ENCODE measurements at places on chromosomes 5 and 9.
A peak's percentile ranks its signal among the peaks of the same experiment; 100 is the strongest.

- no peak for ATAC-seq
These were observed 16.4 kb upstream of the ARSB start for GRCh38 chr5:79001471-79001870.

GRCh38 chr5:154518438-154518867 is 40.4 kb upstream of the HAND1 start:
- ATAC-seq = peak; percentile 9

- ATAC-seq = no peak
These were observed 195.3 kb upstream of the RFX3 start for GRCh38 chr9:3721096-3721495.

DNA sequence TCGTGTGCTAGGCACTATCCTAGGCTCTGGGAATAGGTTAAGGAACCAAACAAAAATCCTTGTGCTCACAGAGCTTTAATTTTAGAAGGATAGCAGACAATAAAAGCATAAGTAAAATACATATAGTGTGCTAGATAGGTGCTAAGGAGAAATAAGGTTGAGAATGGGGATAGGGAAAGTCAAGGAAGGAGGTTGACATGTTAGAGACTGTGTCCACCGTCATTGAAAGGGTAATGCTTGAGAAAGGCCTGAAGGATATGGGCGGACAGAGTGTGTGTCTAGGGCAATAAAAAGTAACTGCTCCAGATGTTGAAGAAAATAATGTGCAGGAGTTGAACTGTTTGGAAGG is 482 bp upstream of the TDRD7 start:
- ATAC-seq = no peak

DNA sequence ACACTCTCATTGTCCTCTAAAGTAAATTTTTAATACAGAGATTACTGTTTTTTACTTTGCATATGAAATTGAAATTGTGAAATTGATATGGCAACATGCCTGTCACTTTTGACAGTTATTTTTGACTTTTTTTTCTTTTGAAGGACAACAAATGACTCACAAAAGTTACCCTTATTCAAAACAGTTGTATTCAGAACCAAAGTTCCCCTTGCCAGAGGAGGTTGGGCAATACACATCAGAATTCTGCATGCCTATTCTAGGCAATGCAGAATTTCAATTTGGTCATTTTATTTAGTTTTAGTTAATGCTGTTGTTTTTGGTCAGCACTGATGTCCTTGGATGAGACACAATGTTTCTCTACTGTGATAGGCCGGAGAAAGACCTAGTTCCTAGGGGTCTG is 299.1 kb upstream of the PRR16 start:
- no peak for ATAC-seq

DNA sequence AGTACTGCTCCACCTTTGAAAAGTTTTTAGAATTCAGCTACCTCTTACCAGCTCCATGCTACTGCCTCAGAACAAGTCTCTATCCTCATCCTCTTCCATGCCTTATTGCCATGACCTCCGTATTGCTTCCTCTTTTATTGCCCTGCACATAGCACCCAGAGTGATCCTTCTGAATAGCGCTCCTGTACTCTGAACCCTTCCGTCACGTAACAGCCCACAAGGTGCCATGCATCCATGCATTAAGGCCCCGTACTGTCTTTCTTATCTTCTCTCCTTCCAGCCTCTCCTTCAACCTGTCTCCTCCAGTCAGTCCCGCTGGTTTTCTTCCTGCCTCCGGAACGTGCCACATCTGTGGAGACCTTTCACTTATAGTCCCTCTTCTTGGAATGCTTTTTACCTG is 273.3 kb upstream of the SEMA6A start:
- no peak for ATAC-seq

- ATAC-seq = peak; percentile 92
These were observed 12.7 kb downstream of the DUSP1 start for GRCh38 chr5:172758077-172758833.

GRCh38 chr9:131487621-131488031 is 15.1 kb upstream of the POMT1 start:
- ATAC-seq = no peak

GRCh38 chr5:38809388-38810359 is 36.1 kb upstream of the OSMR start:
- peak; percentile 81 for ATAC-seq

GRCh38 chr5:116883875-116884274 is 309.3 kb upstream of the SEMA6A start:
- ATAC-seq = no peak

GRCh38 chr9:21160178-21160577 is 6.3 kb downstream of the IFNA21 start:
- ATAC-seq = no peak

GRCh38 chr9:79046401-79046800 is 525.4 kb upstream of the TLE4 start:
- no peak for ATAC-seq

- ATAC-seq = no peak
These were observed 97.5 kb downstream of the RXRA start for GRCh38 chr9:134423749-134424148.

- ATAC-seq = no peak
These were observed 489 bp downstream of the CHMP5 start for GRCh38 chr9:33265211-33265865.

- no peak for ATAC-seq
These were observed 334.8 kb downstream of the FBXL17 start for GRCh38 chr5:108046955-108047670.

DNA sequence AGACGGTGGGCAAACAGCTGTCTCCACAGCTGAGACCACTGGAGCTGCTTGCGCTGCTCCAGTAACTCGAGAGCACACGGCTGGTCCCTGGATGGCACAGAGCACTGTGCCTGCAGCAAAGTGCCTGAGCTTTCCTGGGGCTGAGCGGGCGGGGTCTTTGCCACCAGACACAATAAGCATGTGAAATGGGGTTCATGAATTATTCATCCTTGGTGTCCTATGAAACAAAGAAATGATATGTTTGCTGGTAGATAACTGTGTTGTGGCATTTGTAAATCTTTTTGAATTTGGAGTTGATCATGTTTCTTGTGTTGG is 151.7 kb upstream of the MPDZ start:
- no peak for ATAC-seq

- ATAC-seq = no peak
These were observed 282.9 kb upstream of the MVB12B start for GRCh38 chr9:126043681-126044080.

GRCh38 chr5:103340717-103341388 is 82.3 kb downstream of the MACIR start:
- ATAC-seq = no peak

- no peak for ATAC-seq
These were observed 33.5 kb upstream of the PIK3R1 start for GRCh38 chr5:68182094-68182493.

GRCh38 chr5:38257308-38258041 is 884 bp upstream of the EGFLAM start:
- no peak for ATAC-seq

- ATAC-seq = peak; percentile 64
These were observed 52.8 kb downstream of the HABP4 start for GRCh38 chr9:96502539-96503373.

- ATAC-seq = no peak
These were observed 47.3 kb downstream of the GNA14 start for GRCh38 chr9:77600810-77601209.

GRCh38 chr9:72980600-72981265 is 27.9 kb upstream of the ALDH1A1 start:
- no peak for ATAC-seq

GRCh38 chr5:109907189-109907588 is 217.5 kb downstream of the MAN2A1 start:
- no peak for ATAC-seq

- ATAC-seq = no peak
These were observed 26.2 kb downstream of the ABO start for GRCh38 chr9:133248726-133249295.

DNA sequence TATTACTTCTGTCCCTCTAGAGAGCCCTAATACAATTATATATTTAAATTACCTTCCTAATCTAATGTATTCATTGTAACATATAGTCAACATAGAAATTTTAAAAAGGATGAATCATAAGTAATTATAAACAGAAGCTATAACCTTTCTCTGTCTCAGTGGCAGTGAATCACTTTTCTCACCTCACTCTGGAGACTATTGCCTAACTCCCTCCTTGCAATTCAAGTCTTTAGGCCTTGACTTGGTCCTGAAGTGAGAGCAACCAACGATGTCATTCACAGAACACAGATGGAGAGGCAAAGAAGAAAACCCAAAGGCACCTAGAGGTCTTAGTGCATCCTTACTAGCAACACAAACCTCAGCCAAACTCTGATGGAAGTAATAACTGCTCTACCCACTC is 133.3 kb upstream of the DPYSL3 start:
- no peak for ATAC-seq

- ATAC-seq = no peak
These were observed 18.5 kb upstream of the SNX2 start for GRCh38 chr5:122756264-122756911.

DNA sequence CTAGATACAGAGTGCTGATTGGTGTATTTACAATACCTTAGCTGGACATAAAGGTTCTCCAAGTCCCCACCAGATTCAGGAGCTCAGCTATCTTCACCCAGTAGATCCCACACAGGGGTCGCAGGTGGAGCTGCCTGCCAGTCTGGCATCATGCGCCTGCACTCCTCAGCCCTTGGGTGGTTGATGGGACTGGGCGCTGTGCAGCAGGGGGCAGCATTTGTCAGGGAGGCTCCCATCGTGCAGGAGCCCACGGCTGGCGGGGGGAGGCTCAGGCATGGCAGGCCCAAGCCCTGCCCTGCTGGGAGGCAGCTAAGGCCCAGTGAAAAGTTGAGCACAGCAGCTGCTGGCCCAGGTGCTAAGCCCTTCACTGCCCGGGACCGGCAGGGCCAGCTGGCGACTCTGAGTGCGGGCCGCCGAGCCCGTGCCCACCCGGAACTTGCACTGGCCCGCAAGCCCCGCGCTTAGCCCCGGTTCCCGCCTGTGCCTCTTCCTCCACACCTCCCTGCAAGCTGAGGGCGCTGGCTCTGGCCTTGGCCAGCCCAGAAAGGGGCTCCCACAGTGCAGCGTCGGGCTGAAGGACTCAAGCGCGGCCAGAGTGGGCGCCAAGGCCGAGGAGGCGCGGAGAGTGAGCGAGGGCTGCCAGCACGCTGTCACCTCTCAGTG is 314.1 kb upstream of the ATP10B start:
- ATAC-seq = no peak

GRCh38 chr9:94639061-94639998 is at the start of gene FBP1:
TSS of gene FBP1 (minus strand) at chr9:94639518. CDS start at chr9:94639310, 208 bp downstream.
- ATAC-seq = no peak

- ATAC-seq = no peak
These were observed 528.8 kb downstream of the IRX1 start for GRCh38 chr5:4124221-4124970.

DNA sequence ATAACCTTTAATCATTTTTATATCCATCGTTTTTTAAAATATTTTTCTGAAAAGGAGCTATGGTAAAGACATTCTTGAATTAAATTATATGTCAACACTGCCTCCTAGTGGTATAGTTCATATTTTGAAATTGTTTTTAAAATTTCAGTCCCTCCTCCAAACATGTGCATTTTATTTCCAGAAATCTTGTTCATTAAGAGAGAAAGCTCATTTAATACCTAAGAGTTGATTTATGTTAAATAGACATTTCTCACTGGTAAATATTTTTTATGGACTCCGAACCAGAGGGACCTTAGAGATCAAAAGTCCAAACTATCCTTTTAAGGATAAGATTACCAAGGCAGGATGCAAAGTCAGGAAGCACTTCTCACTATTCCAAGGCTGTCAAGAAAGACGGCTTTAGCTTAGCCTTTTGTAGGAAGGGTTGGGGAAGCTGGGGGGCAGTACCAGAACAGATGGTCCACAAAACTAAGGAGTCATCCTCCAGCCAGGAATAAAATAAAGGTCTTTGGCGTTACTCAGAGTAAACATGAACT is 21.6 kb downstream of the BHMT start:
- peak; percentile 79 for ATAC-seq

- ATAC-seq = no peak
These were observed 51.2 kb downstream of the CXXC5 start for GRCh38 chr5:139699351-139699750.

- ATAC-seq = no peak
These were observed 52.6 kb upstream of the RUFY1 start for GRCh38 chr5:179497636-179498340.

GRCh38 chr5:72951671-72952468 is 4.0 kb upstream of the FCHO2 start:
- ATAC-seq = 0 out of 3 replicates have a peak, but pooled peaks have one; percentile 7
